ENCODE measurements at places on chromosomes 6 and 20. TPM values are rescaled to one million over a fixed set of nuclear protein-coding genes. Genes with fewer than 3 reads are reported as not detected.

DNA sequence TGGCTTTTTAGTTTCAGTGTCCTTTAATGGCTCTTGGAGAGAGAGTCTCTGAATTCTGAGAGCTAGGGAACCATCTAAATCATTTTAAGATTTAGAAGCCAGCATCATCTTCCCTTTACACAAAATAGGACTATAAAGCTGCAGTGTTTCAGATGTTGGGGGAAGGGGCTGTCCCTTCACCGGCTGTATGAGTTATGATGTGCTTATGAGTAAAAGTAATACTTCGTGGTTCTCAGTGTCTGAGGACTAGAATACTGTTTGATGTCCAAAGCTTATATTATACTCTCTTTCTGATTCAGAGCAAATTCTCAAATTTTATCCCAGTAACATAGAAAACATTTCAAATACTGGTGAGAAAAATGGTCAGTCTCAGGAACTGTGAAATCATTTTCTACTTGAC, 63.5 kb upstream of the FAM8A1 start:
- DNase-seq, result no peak

- no peak for DNase-seq
These were observed 118.1 kb downstream of the EYA4 start for GRCh38 chr6:133359256-133359655.

DNA sequence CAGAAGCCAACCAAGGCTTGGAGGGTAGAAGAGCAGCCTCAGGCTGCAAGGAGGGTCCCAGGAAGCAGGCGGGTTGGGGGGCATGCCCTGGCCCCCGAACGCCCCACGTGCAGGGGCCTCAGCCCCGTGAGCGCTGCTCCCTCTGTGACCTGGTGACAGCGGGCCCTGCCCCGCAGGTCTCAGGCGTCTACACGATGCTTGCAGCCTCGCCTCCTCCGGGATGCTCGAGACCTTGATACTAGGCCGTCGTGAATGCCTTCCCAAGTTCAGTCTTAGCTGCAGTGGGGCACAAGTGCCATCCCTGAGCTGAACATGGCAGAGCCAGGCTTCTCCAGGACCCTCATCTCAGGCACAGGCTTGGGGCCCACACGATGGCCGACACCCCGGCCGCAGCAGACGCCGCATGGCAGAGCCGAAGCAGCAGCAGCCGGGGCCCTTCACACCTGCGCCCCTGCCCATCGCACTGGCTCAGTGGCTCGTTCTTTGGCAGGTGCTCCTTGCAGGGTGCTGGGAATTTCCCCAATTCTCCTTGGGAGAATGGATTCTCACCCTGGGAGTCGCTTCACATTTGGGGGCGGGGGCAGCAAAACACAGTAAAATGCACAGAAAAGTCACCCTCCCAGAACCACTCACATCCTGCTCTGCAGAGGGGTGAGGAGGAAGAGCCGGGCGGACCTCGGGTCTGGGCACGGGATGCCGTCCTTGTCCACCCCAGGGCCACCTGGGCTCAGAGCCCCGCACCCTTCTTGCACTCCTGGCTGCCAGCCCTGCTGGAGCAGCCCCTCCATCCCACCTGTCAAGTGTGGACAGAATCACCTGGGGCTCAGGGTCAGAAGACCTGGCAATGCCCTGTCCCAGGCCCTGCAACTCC, 161.8 kb downstream of the DLL1 start:
- no peak for DNase-seq

DNA sequence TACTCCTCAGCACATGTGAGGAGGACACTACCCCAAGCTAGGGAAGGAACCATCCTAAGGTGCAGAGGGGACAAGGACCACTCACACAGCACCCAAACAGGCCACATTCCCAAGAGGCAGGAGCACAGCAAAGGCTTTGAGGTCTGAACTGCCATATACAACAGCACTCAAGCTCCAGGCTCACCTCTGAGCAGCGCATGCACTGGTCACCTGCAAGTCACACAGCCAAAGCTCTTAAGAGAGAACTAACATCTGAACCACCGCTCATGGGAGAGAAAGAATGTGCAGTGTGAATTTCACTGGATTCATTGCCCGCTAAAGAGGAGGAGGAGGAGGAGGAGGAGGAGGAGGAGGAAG, 31.0 kb downstream of the NPEPL1 start:
- no peak for DNase-seq

DNA sequence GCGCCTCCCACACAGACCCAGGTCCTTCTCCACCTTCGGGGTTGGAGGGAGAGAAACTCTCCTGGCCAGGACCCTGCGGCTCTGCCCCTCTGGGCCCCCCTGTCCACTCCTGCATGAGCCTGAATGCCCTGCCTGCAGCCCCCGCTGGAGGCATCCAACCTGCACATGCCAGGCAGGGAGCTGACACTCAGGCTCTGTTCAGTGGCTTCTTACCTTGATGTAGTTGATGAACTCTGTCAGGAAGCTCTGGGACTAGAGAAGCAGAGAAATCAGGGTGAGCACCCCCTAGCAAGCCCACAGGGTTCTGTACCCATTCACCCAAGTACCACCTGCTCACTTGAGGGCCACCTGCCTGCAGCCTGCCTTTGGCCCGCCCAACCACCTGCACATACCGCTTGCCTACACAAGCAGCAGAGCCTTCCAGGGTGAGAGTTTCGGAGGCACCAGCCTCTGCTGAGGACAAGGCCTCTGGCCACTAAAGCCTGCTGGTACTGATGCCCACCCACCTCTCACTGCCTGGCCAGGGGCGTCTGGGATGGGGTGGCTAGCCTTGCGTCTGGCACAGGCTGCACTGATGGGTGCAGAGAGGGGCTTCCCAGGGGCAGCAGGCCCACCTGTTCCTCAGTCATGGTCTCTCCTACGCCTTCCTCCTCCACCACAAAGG, 9.7 kb downstream of the DDRGK1 start:
- DNase-seq, result no peak

GRCh38 chr6:393391-394221, 2.1 kb downstream of the IRF4 start:
- no peak for DNase-seq

GRCh38 chr20:33012327-33013189, 5.1 kb downstream of the BPIFB2 start:
- DNase-seq, result no peak

DNA sequence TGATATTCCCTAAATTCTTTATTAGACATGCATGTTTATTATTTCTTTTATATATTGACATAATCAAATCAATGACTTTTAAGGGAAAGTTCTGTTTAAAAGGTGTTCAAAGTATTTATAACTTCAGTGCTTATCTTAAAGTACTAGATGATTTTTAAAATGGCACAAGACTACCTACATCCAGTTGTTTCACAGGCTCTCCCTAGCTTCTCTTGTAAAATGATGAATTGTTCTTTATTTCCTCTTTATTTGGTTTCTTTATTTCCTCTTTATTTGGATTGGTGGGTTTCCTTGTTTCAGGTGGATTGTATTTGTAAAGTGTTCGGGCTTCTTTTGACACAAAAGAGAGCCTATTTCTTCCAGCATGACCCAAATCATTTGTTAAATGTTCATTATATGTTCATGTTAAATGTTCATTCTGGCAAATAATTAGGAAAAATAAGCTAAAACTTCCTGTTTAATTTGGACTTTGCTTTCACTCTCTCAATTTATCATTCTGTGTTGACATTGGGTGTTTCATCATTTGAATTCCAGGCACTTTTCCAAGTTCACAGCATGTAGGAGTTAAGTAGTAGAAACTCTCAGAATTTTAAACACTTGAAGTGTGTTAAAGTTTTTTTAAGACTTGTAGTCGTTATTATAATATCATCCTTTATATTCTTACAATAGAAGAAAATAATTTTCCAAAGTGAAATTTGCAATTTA, 24.6 kb downstream of the MLIP start:
- peak; percentile 53 for DNase-seq

DNA sequence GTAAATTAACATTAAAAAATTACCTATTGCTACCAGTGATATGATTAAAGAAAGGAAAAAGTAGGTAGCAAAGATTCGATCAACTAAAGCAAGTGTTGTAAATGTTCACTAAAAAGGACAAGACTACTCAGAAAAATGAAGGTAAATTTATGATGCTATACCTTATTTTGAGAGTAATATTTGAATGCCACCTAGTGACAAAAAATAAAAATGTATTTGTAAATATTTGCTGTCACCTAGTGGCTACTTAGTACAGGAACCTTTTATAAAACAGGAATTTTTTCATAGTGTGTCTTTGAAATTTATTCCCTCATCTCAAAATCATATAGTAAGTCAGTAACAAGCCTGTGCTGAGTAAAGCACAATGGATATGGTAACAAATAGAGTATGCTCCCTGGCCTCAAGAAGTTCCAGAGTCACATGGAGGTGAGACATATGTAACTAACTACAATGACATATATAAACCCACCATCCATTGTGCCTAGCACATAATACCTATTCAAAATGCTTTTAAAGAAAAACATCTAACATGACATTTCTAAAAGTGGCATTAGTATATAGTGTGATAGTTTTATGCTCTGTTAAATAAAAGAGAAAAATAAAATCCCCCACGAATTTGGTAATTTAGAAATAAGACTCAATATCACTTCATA, 193.1 kb upstream of the SIM1 start:
- peak; percentile 23 for DNase-seq

GRCh38 chr6:97068211-97068610, 143.7 kb downstream of the KLHL32 start:
- peak; percentile 20 for DNase-seq

GRCh38 chr6:20706238-20706938, 172.1 kb downstream of the CDKAL1 start:
- DNase-seq, result peak; percentile 36

DNA sequence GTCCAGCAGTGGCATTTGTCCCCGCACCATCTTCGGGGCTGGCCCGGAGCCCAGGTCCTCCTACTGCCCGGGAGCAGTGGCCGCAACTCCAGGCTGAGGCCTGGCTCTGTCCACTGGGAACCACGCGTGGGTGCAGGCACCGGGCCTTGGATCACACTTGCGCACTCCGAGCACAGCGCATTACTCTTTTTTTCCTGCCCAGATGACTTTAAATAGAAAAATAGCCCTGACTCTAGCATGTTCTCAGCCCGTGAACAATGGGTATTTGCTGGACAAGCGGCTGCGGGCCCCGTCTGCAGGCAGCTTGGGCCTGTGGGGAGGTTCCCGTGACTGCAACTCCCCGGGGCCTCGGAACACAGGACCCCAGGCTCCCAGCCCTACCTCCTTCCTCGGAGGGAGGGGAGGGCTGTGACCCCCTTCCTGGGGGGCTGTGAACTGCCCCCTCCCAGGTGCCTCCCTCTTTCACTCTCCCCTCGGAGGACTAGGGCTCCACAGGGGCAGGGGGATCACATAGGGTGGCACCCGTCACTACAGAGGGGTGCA, 162.2 kb downstream of the TBXT start:
- DNase-seq, result peak; percentile 14

- DNase-seq, result no peak
These were observed 5.9 kb downstream of the PYGB start for GRCh38 chr20:25253606-25254275.

DNA sequence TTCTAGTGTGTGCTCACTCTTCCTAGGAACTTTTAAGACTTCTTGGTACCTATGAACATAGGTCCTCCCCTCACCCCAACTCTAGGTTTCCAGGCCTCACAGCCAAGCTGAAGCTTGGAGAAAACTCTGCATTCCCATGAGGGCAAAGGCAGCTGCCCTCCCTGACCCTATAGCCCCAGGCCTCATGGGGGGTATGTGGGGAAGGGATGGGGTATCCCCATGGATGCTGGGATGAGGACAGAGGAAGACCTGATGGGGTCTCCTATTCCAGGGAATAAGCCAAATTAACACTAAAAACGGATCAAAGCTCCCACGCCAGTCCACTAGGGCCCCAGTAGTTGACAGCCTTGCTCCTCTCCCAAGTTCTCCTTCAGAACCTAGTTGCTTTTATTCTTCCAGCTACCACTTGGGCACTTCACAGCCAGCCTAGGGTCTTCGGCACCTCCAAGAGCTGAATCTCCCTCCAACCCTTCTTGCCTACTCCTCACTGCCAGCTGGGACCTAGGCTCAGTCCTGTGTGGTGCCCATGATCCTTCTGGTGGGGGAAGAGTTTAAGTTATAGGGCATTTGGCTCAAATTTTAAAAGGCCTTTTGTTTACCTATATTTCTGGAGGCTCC, 7.8 kb downstream of the TP53INP2 start:
- no peak for DNase-seq

GRCh38 chr6:31035862-31036497, 25.7 kb downstream of the MUC22 start:
- DNase-seq, result no peak

C2 gene
- 7.0 TPM for total RNA-seq

RSPO3 gene
- total RNA-seq, result 0.62 TPM

ENTPD6 gene
- total RNA-seq, result 38.7 TPM

PTGIS gene
- total RNA-seq, result 1.2 TPM

ULBP3 gene
- total RNA-seq, result 8.5 TPM

LGSN gene
- total RNA-seq, result not detected
